ENCODE measurements at places on chromosomes 6 and 20.

DNA sequence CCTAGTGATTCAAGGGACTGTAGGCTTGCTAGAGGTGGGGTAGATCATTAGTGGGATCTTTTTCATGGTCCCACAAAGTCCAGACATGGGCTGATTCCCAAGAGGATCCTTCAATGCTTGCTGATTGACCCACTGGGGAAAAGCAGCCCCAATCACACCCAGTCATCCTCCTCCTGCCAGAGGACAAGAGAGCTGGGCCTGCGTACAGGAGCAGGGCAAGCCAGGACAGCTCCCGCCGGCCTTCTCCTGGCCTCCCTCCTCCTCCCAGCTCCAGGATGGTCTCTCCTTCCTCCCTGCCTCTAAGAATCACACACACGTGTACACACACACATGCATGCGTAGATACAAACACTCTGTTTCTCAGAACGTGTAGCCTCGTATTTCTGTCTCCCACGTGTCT, 27.0 kb downstream of the KCNK15 start:
- DNase-seq: no peak

DNA sequence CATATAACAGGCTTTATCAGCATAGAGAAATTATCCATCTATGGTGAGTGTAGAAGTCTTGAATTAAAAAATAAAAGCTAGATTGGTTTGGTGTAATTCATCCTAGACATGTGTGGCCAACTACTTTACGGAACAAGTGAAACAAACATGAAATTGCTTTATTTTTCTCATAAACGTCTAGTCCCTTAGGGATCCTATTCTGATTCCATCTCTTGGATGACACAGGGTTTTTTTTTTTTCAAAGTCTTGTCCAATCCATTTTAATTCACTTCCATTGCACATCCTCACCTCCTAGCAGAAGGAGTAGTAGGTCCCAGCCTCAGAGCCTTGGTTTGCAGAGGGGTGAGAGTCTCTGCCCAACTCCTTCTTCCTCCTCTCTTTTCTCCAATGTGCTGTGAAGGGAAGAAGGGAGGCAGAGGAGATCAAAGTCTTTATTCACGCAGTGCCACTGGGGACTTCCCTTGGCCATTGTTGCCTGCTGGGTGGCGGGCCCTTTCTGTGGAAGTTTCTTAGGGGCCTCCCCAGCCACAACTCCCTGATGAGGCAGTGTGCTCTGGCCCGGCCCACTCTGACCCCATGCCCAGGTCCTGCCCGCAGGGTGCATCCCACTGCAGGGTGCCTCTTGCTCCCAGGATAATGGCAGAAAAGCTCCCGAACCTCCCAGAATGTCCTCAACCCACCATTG, 104.4 kb upstream of the SNX9 start:
- no peak for DNase-seq

GRCh38 chr6:107491138-107491609, 1.3 kb downstream of the SOBP start:
- DNase-seq: peak; percentile 87

DNA sequence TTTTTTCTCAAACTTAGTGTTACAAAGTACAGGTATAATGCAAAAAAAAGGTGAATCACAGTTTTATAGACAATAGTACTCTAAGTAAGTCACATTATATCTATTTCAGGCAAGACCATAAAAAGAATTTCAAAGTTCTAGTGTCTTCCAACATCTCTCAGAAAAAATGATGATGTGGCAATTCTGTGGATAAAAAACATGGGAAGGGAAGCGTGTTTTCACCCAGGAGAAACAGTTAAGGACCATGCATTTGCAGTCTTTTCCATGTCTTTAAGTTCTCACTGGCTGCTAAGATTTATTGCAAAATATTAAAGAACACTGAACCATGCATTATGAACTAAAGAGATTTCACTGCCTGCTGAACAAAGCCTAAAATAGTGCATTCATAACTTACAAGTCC, 1.8 kb downstream of the SSR1 start:
- no peak for DNase-seq

GRCh38 chr20:50746138-50746940, 15.0 kb downstream of the PARD6B start:
- no peak for DNase-seq

Measured in muscle of arm (tissue), 14 donors.